Upper lobe of left lung (tissue), 6 donors: ENCODE measurements at places on chromosomes 4 and X. TPM values are rescaled to one million over a fixed set of nuclear protein-coding genes. Genes with fewer than 3 reads are reported as not detected.

NKX3-2 gene
- not detected for total RNA-seq

SORBS2 gene
- total RNA-seq, result 49.8 TPM

- no peaks in the 10 kb centered on the region for H3K36me3 ChIP-seq
- no peak for DNase-seq
- no peak overlapping the region for H3K4me3 ChIP-seq
- no peaks in the 10 kb centered on the region for H3K27me3 ChIP-seq
- no peaks in the 10 kb centered on the region for H3K4me1 ChIP-seq
These were observed 133.2 kb downstream of the ZAR1 start for GRCh38 chr4:48623182-48623780.

DNA sequence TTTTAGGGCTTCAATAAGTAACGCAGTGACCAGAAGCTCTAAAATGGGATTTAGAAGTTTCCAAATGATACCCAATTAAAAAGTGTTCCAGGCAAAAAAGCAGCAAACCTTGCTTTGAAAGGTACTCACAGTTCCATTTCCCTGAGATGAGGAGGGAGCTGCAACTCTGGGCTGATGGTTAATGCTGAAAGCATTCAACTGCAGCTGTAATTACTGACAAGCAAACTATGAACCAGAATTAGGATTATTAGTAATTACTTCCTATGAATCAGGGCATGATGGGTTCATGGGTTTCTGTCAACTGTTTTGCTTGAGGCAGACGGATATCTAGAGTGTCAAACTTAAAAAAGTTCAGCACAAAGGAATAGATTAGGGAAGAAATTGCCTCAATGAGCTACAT is 357.4 kb downstream of the STIM2 start:
- no peak for DNase-seq
- H3K4me1 ChIP-seq, result no peaks in the 10 kb centered on the region
- H3K27me3 ChIP-seq, result no peaks in the 10 kb centered on the region
- H3K4me3 ChIP-seq, result no peak overlapping the region
- no peaks in the 10 kb centered on the region for H3K36me3 ChIP-seq
- H3K27ac ChIP-seq, result no peak overlapping the region

- H3K27me3 ChIP-seq, result no peaks in the 10 kb centered on the region
- H3K4me1 ChIP-seq, result no peaks in the 10 kb centered on the region
- DNase-seq, result no peak
- H3K27ac ChIP-seq, result no peak overlapping the region
These were observed 6.6 kb downstream of the LNX1 start for GRCh38 chr4:53584658-53585057.

DNA sequence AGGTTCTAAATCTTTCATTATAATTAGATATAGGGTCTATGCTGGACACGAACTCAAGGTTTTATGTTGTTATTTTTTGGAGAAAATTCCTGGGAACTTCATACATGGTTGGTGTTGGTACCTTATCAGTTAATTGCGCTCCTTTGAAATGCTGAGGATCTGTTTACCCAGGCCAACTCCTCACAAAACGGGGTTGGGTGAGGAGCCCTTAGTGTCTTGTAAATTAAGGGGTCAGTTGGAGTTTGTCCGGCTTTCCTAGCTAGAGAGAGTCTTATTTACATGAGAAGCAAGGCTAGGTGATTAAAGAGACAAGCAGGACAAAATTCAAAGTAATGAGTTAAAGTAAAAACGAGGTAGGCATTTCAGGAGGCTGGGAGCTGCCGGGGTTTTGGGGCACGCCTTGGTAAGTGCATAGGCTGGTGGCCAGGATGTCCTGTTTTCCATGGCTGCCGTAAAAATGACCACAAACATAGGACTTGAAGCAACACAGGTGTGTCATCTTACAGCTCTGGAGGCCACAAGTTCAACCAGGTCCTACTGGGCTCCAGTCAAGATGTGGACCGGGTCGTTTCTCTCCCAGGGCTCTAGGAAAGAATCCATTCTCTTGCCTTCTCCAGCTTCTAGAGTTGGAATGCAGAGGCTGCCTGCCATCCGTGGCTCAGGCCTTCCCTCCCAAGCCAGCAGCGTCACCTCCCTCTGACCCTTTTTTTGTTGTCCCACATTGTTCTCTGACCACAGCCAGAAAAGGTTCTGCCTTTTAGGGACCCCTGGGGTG is 19.8 kb downstream of the PSAPL1 start:
- no peak for DNase-seq
- H3K27me3 ChIP-seq, result no peaks in the 10 kb centered on the region
- H3K27ac ChIP-seq, result no peak overlapping the region
